Fibroblast of skin of right biceps (primary cell): ENCODE measurements at places on chromosomes 1 and 21.

DNA sequence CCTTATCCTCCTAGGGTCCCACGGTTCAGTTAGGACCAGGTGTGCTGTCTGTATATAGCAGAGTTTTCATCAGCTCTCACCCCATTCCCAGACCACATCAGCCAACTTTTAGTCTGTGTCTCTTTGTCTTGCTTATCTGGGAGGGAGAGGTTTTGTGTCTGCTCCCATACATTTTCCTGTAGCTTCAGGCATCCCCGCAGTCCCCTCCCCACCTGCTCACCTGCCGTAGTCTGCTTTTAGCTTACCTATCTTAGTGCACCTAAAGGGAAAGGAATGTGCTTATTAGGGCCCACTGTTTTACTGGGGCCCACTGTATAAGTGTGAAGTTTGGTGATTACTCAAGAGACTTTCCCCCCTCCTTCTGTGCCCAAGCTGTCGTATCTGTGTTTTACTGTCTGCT lies 225.1 kb downstream of the PLA2G4A start:
- no peak for DNase-seq

DNA sequence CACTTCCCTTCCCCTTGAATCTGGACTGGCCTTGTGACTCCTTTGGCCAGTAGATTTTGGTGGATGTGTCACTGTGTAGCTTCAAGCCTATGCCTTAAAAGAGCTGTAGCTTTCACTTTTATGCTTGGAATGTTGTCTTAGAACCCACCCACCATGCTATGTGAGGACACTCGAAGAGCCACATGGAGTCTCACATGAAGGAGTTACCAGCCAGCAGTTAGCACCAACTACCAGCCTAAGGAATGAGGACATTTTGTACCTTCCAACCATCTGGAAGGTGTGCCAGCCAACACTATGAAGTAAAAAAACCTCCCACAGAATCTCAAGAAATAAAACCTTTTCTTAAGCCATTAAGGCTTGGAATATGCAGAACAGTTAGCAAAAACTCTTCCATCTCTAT lies 50.6 kb downstream of the LRRC8B start:
- DNase-seq = no peak

DNA sequence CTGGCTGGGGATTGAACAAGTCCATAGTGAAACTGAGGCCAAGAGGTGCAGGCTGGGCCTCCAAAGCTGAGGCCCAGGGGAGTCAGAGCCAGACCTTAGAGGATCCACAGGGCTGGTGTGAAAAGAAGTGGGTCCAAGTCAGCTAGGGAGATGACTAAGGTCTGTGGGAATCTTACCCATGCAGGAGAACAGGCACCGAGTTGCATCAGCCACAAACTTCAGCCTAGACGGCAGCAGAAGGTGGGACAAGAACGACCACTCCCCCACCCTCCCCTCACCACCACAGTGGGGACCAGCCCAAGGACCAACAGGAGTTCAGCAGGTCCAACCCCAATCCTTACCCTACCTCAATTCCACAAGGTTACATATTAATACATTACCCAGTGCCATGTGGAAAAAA lies 282.3 kb downstream of the TTLL7 start:
- peak; percentile 25 for DNase-seq

DNA sequence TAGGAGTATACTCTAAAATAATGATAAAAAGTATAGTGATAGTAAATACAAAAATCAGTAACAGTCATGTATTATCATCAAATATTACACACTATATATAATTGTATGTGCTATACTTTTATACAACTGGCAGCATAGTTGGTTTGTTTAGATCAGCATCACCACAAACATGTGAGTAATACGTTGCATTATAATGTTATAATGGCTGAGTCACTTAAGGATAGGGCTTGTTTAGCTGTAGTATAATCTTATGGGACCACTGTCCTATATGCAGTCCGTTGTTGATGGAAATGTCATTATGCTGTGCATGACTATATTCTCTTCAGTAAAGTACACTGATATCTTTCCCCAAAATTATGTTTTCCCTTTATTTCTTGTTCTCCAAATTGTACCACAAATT lies 92.8 kb downstream of the LYPLAL1 start:
- DNase-seq = no peak

GRCh38 chr1:154404984-154405746 lies at the start of gene IL6R:
IL6R (plus strand) TSS chr1:154405343; CDS start chr1:154405630, 287 bp downstream.
- peak; percentile 95 for DNase-seq

GRCh38 chr1:113943028-113943811 lies 14.1 kb downstream of the HIPK1 start:
- DNase-seq = no peak

DNA sequence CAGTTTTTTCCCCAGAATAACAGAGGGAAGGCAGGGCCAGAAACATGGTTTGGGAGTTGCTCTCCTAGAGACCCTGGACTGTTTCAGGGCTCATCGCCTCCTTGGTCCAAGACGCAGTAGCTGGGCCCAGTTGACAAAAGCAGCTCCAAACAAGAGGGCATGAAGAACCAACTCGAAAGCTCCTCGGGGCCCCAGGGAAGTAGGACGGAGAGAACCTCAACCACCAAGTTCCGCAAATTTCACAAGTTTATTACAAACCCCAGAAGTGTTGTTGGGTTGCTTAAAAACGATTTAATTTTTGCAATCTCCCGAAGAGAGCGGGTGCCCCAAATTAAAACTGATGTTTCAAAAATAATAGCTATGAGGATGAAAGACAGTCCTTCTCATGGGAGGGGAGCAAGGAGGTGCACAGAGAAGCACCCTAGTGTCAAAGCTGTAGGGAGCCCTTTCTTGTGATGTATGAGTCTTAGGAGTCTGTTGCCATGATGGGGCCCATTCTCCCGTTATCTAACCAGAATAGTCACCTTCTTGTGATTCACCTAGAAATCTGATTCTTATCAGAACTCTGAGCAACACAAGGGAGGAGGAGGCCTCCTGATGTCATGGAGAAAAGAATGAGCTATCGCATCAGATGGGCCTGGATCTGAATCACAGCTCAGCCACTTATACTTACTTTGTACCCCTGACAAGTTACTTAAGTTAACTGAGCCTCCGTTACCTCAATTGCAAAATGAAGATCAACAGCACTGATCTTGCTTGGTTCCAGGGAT lies 165.7 kb upstream of the IRF2BP2 start:
- DNase-seq = no peak

DNA sequence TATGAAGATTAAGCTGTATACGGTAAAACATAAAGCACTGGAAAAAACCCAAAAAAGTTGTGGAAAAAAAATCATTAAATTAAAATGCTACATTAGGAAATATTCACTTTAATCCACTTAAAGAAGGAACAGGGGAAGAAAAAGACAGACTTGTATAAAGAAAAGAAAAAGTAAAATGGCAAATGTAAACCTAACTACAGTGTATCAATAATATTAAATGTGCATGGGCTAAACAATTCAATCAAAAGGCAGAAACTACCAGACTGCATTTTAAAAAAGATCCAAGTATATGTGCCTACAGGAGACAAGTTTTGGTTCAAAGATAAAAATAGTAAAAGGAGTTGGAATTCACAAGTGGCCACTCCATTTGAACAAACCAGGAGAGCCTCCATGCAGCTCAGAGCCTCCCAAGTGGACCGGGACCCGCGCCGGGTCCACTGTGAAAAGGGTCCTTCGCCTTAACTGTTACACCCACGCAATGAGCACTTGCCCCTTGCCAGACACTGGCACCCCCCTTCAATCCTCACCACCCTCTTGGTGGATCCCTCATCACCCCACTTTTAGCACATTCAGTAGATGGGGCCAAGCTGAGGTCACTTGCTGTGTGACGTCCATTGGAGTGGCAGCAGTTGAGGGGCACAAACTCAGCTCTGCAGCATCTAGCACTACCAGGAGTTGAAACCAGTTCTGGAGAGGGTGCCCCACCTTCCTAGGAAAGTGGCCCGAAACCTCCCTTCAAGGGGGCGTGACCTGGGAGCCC lies 898 bp downstream of the C1orf174 start:
- no peak for DNase-seq

DNA sequence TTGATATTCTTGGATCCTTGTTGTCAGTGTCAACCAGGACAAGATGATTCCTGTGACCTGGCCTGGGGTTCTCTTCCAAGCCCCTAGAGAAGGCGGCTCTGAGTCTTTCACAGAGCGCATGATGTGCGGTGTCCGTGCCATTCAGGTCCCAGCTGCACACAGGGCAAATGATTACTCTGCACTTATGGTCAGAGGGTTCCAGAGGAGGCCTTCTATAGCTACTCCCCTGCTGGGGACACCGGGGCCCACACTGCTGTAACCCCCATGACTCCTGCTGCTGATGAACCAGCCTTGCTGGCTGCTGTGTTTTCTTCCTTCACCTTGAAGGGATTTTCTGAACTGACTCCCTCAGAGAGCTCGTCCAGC lies 1.5 kb downstream of the PTGFRN start:
- no peak for DNase-seq

- no peak for DNase-seq
Observed at GRCh38 chr1:27367160-27367650, 444 bp upstream of the MAP3K6 start.

GRCh38 chr1:6152181-6152580 lies 27.9 kb downstream of the CHD5 start:
- no peak for DNase-seq

- DNase-seq = peak; percentile 1
Observed at GRCh38 chr1:49864581-49864980, 159.2 kb downstream of the AGBL4 start.

DNA sequence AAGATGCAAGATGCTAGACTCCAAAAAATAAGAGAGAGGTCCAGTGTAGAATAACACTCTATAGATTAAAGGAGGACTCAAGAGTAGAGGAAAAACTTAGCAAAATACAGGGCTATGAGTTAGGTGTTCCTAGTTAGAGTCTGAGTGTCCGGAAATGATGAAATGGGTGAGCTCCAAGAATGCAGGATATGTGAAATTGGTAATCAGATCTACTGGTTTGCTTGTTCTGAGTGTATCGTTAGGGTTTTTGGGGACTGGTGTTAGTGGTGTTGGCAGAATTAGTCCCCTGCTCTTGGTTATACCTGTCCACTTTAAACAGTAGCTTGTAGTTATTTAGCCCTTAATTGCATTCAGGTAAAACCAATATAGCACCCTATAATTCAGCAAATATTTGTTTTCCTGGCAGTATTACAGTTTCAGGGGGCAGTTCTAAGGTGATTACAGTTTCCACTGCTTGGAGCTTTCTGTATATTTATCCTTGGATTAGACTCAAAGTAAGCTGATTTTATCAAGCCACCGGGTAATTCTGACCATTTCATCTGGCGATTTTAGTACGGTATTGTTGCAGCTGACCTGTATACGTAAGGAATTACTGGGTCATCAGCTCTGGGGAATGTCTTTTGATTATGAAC lies 332.7 kb downstream of the CHRM3 start:
- no peak for DNase-seq

- peak; percentile 12 for DNase-seq
Observed at GRCh38 chr1:40653851-40654537, 11.5 kb downstream of the RIMS3 start.

GRCh38 chr1:54465351-54465811 lies 59.2 kb upstream of the SSBP3 start:
- DNase-seq = no peak

DNA sequence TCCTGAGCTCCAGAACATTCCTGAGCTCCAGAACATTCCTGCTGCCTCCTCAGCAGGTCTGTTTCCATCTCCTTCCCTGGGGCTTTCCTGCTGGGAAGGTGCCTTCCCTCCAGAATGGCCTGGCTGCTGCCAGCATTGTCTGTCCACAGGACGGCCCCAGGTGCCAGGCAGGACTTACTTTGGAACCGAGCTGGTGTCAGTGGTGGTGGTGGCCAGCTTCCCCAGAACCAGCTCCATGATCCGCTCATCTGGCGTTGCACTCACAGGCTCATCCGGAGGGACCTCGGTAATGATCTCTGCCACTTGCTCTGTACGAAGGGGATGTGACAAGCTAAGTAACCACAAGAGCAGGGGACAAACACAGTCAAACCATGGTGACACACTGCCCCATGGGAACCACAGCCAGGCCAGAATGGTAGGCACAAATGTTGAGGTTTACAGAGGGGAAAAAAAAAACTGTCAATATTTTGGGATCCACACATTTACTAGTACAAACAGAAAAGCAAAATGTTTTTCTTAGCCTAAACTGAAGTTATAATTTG lies 41.3 kb downstream of the PRDM15 start:
- no peak for DNase-seq

DNA sequence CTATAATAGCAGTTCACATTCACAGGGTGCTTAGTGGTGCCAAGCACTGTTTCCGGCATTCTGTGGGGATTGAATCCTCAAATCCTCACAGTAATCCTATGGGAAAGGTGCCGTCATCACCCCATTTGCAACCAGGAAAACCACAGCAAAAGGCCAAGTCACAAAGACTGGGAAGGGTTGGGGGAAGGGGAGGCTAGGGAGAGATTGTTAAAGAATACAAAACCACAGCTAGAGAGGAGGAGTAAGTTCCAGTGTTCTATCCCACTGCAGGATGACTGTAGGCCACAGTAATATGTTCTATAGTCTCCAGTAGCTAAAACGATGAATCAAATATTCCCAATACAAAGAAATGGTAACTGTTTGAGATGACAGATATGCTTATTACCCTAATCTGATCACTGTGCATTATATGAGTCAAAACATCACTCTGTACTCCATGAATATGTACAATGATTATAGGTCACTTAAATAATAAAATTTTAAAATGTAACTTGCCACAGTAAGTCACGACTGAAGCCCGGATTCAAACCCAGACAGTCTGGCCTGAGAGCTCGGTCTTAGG lies 256.8 kb downstream of the TOMM20 start:
- DNase-seq = peak; percentile 97

DNA sequence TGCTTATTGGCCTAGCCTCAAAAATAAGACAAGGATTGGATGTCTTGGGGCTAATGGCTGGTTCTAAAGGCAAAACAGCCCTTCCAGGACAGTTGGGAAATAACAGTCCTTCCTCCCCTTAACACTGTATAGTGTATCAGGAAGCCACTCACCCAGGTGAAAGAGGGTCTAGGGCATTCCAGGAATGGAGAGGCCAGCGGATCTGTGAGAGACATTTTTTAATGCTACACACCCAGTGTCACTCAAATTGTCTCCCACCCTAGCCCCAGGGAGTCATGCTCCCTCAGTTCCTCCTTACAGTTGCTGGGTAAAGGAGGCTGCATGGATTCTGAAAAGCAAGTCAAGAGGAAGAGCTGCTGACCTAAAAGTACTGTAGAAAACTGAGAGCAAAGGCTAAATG lies 24.1 kb upstream of the EXO1 start:
- DNase-seq = no peak

- DNase-seq = no peak
Observed at GRCh38 chr1:228150120-228150460, 360 bp downstream of the GJC2 start.

DNA sequence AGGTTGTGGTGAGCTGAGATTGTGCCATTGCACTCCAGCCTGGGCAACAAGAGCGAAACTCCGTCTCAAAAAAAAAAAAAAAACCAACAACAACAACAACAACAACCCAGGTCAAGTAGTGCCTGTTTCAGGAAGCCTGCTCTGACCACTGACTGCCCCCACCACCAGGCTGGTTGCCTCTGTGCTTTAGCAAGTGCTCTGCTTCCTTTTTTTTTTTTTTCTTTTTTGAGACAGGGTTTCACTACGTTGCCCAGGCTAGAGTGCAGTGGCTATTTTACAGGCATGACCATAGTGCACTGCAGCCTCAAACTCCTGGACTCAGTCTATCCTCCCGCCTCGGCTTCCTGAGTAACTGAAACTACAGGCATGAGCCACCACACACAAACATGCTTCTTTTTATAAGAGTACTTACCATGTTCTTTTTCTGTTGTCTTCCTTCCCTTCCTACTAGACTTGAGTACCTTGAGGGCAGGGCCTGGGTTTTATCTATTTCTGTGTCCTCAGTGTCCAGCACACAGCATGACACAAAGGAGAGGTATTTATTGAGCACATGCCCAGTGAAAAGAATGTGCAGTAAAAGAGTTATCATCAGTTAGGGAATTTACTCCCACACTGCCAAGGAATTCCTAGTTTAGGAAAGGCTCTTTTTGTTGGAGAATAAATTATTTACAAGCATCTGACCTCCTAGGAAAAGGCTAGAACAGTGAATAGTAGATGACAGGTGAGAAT lies 9.9 kb upstream of the COA7 start:
- peak; percentile 84 for DNase-seq
